D721Med (cell line): ENCODE measurements at places on chromosomes 2 and 18.
A peak's percentile ranks its signal among the peaks of the same experiment; 100 is the strongest.

DNA sequence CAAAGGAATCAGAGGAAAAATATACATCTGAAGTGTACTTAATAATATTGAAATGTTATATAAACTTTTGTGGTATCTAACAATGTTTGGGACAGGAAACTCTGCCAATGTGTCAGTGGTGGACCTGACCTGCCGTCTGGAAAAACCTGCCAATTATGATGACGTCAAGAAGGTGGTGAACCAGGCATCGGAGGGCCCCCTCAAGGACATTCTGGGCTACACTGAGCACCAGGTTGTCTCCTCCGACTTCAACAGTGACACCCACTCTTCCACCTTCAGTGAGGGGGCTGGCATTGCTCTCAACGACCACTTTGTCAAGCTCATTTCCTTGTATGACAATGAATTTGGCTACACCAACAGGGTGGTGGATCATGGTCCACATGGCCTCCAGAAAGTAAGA lies 32.6 kb downstream of the CALCRL start:
- DNase-seq: no peak

DNA sequence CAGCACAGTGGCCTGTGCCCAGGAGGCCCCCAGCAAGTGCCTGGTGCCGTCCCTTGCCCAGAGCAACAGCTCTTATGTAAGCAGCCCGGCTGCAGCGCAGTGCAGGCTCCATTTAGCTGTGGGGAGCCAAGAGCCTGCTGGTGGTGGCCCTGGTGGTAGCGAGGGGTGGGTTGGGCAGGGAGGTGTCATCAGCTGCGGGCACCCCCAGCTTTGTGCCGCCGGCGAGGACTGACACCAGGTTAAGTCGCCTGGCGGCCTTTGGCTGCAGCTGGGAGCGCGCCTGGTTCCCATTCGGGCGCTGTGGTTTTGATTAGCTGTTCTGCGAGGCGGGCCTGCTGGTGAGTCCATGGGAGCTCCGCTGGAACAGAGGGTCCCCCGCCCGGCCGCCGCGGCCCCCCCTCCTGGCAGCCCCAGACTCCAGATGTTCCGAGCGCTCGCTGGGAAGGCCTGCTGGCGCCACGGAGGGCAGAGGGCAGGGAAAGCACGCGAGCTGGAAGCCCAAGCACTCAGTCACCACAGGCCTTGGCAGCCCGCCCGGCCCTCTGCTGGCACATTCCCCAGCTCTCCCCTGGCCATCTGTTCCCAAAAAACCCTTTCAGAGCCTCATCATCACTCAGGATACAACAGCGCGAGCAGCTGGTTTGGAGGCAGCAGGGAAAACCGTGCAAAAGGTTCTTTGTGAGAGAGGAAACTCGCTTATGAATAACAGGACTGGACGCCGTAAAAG lies 18.4 kb downstream of the ATOH8 start:
- DNase-seq: no peak

DNA sequence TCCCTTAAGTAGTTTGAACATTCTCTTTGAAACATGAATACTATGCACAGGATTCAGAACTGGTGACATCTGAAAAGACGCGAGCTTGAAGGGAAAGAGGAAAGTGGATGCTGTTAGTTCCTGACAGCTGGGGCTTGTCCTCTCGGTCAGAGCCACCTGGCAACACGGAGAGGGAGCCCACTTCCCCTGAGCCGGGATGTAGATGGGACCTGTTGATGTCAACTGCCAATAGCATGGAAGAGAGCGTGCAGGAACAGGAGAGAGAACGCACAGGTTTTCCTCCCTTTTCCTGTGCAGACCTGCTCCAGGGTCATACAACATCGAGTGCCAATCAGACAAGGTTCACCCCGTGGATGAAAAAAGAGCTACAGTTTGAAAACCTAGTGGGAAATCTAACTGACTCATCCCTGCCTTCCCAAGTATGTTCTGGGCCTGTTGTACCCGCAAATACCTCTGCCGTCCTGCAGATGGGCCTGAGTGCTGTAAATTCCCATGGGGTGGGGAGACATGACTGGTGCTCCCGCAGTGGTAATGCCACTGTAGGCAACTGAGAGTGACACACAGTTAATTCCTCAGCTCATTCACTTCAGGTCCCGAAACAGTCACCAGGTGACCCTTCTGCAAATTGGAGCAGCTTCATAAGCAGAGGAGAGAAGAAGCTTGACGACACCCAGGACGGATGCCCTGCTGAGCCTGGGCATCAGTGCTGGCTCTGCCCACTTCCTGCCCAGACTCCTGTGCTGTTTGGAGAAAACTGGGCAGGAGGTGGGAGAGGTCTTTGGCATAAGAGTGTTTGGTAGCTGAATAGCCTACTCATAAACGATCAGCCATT lies 13.9 kb upstream of the MBP start:
- no peak for DNase-seq

DNA sequence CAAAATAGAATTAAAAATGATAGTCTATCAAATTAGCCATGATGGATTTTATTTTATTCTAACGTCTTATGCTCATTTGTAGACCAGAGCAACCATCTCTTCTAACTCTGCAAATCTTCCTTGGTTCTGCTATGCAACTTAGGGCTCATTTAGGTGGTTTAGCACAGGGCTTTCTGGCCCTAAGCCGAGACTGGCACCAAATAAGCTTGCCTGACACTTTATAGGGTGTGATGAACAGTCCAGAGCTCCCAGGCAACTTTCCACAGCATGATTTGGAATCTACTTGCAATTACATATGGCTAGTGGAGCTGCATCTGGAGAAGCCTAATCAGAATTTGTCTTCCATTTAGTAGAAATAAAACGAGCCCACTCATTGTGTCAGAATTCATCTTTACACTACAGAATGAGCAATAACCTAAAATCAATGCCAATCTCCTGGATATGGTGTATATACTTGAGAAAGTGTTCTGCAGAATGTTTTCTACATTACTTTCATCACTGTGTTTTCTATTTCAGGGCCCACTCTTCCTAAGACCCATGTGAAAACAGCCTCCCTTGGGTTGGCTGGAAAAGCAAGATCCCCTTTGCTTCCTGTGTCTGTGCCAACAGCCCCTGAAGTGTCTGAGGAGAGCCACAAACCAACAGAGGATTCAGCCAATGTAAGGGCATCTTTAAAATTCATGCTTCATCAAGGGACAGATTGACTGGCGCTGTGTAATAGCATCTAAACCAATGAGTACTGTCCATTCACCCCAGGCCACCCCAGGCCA lies 698.2 kb downstream of the MBD2 start:
- no peak for DNase-seq

DNA sequence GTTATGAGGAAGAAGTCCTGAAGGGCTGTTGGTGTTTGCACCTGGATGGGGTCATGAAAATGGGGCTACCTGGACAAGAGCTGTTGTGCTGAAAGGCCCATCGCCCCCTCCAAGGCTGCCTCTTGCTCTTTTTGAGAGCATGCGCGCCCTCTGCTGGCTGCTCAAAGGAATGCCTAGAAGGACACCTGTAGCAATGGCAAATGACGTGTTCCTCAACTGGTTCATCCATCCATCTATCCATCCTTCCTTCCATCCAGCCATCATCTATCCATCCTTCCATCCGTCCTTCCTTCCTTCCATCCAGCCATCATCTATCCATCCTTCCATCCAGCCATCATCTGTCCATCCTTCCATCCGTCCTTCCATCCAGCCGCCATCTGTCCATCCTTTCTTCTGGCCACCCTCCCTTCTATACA lies 17.2 kb upstream of the RPL31 start:
- peak; percentile 56 for DNase-seq

GRCh38 chr2:59276033-59276432 lies 1034.9 kb upstream of the FANCL start:
- no peak for DNase-seq

- DNase-seq: no peak
Measured at GRCh38 chr18:26471027-26471426, 77.3 kb downstream of the KCTD1 start.

GRCh38 chr18:26656944-26657536 lies 108.7 kb upstream of the KCTD1 start:
- DNase-seq: no peak

DNA sequence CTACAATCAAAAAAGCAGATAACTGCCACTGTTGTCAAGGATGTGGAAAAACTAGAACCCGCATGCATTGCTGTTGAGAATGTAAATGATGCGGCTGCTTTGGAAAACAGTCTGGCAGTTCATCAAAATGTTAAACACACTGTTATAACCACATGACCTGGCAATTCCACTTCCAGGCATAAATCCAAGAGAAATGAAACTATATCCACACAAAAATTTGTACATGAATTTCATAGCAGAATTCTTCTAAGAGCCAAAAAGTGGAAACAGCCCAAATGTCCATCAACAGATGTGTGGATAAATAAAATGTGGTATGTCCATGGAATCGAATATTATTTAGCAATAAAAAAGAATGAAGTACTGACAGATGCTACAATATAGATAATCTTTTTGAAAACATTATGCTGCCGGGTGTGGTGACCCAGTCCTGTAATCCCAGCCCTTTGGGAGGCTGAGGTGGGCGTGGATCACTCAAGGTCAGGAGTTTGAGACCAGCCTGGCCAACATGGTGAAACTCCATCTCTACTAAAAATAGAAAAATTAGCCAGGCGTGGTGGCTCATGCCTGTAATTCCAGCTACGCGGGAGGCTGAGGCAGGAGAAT lies 32.0 kb downstream of the ERCC3 start:
- DNase-seq: no peak
